Dermis microvascular lymphatic vessel endothelial cell (primary cell): ENCODE measurements at places on chromosomes 16 and 17. TPM values are rescaled to one million over a fixed set of nuclear protein-coding genes. Genes with fewer than 3 reads are reported as not detected.

C17orf78 gene
- not detected in 2 replicates for total RNA-seq

PPP4C gene
- total RNA-seq, result 214 and 244 TPM in 2 replicates

KRT27 gene
- not detected in 2 replicates for total RNA-seq

OSGIN1 gene
- total RNA-seq, result 0.77 and 1.3 TPM in 2 replicates

GPRC5B gene
- total RNA-seq, result 39.3 and 109 TPM in 2 replicates

ITGB3 gene
- 149 and 223 TPM in 2 replicates for total RNA-seq

CAPNS2 gene
- total RNA-seq, result 0.13 TPM in 2 replicates
